ENCODE measurements at places on chromosomes 6 and 20. TPM values are rescaled to one million over a fixed set of nuclear protein-coding genes. Genes with fewer than 3 reads are reported as not detected.

GRCh38 chr6:166543603-166544295 is 42.7 kb downstream of the RAMACL start:
- no peak for DNase-seq

DNA sequence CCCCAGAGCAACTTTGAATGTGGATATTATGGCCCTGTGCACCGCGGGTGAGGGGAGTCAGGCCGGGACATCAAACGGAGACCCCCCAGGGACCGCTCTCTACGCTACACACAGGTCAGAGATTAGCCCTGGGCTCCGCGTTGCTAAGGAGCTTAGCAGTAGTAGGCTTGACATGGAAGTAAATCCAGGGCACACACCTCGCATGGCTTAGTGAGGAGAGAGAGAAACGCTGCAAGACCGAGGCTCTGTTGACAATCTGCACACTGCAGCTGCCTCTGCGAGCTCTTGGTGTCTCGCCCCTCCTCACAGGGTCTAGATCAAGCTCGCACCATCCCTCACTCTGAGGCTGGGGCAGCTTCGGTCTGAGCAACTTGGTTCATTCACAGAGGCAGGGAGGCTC is 116.1 kb upstream of the CDH4 start:
- no peak for DNase-seq

DNA sequence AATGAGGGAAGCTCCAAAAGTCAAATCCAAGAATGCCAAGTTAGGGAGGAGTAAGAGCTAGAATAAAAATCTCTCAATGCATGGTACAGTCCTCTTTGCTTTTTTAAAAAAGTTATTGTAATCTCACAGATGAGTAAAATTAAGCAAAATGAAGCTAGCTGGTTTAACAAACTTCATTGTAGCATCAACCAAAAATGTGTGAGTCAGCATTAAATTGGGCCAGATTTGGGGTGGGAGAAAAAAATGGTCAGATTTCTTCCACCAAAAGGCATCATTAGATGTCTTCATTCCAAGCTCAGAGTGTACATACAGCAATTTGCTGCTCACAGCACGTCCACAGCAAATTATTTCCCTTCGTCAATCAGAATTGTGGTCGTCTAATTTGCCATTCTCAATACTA is 441.5 kb upstream of the FLRT3 start:
- DNase-seq, result no peak

GRCh38 chr6:90131125-90131524 is 165.5 kb downstream of the BACH2 start:
- no peak for DNase-seq

DNA sequence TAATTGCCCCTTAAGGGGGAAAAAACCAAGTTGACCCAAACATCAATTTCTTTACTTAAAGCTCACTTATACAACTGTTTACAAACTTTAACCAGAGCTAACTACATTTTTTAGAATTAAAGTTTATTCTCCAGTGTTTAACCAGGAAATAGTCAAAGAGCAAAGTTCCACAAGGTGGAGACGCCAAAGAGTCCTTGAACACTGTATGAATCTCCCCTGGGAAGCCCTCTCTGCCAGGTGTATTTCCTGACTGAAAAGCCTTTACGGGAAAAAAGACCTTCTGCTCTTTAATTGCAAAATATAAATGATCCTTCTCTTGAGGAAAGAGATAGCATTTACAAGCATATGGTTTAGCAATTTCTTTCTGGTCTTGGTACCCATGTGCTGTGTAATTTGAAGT is 36.2 kb downstream of the BTBD9 start:
- no peak for DNase-seq

DNA sequence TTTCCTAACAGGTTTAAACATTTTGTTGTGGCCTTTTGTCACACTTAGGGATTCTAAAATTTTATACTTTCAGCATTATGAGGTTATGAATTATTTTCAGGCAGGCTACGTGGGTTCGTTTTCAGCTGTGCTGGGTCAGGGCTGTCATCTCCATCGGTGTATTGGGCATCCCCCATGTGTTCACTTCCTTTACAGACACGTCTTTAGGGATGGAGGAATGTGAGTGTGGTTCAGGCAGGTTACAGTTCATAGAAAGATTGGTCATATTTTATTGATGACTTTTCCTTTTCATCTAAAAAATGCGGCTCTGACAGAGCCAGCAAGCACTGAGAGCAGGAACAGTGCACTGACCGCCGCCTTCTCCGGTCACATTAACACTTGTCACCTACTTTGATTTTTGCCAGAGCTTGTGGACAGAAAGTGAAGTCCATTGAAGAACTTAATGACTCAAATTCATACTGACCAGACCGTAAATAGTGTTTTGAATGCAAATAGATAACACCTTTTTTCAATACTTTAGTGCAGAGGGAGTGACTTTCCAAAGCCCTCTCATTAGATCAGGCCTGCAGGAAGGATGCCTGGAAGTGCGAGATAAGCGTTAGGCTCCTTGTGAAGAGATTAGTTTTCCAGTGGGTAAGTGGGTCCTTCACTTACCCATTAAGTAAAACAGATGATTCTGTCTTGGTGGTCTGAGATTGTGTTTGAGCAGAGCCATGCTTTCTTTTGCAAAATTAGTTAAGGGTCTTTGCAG is 113.1 kb downstream of the TIAM2 start:
- no peak for DNase-seq

DNA sequence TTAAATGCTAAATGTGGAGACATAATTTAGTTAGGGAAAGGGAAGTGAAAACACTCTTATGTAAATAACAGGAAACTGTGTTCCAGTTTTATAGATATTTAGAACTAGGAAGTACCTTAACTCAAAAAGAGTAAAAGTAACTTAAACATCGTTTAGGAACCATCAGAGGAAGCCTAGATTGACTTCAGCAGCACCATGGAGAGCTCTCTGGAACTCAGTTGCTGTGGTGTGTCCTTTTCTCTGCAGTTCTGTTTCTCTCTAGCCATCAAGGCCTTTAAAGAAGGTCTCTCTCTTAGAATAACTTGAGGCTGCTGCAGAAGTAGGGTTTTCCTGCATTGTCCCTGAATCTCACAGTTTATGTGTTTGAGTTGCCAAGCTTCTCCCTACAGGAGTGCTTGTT is 26.9 kb downstream of the CLVS2 start:
- DNase-seq, result no peak

- peak; percentile 65 for DNase-seq
Measured at GRCh38 chr20:1062334-1063010, 55.9 kb upstream of the PSMF1 start.

DNA sequence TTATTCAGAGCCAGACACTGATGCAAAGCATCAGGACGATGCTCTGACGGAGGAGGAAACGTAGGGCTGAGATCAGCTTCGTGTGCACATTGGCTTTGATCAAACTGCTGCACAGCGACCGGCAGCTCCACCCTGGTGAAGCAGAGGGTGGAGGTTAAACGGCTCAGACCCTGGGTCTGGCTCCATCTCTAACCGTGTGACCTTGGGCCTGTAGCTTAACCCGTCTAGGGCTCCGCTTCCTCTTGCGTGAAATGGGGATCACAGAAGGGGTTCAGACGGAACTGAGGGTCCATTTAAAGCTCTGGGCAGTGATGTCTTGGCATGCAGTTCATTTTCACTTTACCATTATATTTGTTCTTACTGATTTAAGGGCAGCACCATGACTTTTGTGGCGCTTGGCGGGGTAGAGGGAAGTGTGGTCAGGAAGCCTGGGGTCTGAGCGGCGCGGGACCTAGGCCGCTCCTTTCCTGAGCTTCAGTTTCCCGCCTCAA is 644 bp downstream of the RBL1 start:
- peak; percentile 49 for DNase-seq

DNA sequence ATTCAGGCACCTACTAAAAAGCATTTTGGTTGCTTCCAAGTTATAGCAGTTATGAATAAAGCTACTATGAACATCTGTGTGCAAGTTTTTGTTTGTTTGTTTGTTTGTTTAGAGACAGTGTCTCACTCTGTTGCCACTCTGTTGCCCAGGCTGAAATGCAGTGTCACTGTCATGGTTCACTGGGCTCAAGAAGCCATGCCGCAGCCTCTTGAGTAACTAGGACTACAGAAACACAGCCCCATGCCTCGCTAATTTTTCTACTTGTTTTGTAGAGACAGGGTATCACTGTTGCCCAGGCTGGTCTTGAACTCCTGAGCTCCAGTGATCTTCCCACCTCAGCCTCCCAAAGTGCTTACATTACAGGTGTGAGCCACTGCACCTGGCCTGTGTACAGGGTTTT is 795.9 kb downstream of the EPHA7 start:
- DNase-seq, result no peak

GRCh38 chr6:24472181-24472580 is 17.2 kb downstream of the GPLD1 start:
- no peak for DNase-seq

GRCh38 chr6:35583893-35584688 is 71.4 kb upstream of the TULP1 start:
- peak; percentile 73 for DNase-seq

GRCh38 chr6:168393126-168393870 is 47.7 kb upstream of the SMOC2 start:
- DNase-seq, result no peak

DNA sequence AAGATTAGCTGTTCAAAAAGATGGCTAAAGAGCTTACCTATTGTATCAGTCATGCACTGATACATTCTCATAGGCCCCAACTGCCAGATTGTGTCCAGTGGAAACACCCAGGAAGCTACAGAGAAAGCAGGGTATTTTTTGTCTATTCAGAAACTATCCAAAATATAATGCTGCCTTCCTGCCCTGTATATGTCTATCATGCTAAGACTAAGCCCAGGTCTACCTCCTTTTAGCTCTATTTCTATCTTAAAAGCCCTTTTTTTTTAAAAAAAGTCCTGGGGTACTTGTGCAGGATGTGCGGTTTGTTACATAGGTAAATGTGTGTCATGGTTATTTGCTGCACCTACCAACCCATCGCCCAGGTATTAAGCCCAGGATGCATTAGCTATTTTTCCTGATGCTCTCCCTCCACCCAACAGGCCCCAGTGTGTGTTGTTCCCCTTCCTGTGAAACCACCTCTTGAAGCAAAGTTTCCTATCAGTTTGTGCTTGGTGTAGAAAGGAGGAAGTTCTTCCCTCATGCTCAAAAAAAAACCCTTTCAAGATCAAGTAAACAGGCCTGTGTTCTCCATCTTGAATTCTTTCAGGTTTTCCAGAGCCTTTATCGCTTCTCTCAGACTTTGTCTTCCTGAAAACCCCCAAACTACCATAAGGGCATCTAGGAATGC is 514 bp downstream of the DEFB129 start:
- no peak for DNase-seq

DNA sequence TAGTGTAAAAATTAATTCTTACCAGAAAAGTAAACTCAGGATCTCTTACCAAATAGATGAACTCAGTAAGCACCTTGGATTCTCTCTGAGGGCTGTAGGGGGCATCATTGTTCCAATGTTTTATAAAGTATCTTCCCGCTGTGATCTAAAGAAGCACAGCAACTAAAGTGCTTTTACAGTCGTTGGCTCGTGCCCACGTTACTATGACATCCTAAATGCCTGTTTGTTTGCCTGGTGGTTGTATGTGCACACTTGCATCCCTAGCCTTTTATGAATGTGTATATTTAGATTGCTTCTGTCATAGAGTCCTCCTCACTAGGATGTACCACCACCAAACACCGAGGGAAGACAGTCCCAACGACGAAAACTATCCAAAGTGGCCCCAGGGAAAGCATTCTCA is 34.5 kb downstream of the SLX4IP start:
- no peak for DNase-seq

TBXT gene
- not detected for total RNA-seq

DAAM2 gene
- total RNA-seq, result 22.0 TPM

SLC32A1 gene
- not detected for total RNA-seq

SYNDIG1 gene
- total RNA-seq, result not detected

SLPI gene
- 28.0 TPM for total RNA-seq

DCDC2 gene
- total RNA-seq, result 3.3 TPM

PLG gene
- not detected for total RNA-seq

Measured in Peyer's patch (tissue), 4 donors.